ENCODE measurements at places on chromosomes 3 and 15. TPM values are rescaled to one million over a fixed set of nuclear protein-coding genes. Genes with fewer than 3 reads are reported as not detected.

KBTBD13 gene
- polyA plus RNA-seq, result not detected

SPTSSB gene
- polyA plus RNA-seq, result not detected

- DNase-seq, result no peak
Observed at GRCh38 chr3:27680517-27681246, 41.4 kb downstream of the EOMES start.

- peak; percentile 32 for DNase-seq
Observed at GRCh38 chr3:18425641-18426257, 610 bp upstream of the SATB1 start.

All from GM23248 (cell line).